ENCODE measurements at places on chromosomes 1 and 21.

DNA sequence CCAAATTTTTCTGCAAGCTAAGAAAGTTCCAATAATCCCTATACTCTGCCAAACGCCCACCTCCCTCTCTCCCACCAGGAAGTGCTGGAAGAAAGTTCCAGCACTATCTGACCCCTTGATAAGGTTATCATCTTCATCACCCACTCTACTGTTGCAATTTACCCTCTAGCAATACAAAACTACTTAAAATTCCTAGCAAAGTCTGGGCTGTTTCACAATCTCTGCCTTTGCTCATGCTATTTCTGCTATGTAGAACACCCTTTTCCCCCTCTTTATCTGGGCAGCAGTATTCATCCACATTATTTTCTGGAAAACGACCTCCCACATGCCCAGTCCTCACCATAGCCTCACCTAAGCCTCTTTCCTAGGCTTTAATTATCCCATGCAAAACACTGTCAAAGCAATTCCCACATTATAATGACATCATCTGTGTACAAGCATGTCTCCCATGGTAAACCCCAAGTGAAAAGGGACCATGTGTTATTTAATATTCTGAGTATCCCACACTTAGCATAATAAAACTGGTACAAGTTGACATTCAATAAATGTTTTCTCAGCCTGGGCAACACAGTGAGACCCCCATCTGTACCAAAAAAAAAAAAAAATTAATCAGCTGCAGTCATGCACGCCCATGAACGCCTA lies 12.0 kb downstream of the F11R start:
- DNase-seq = no peak

GRCh38 chr1:113178522-113178921 lies 105.5 kb downstream of the LRIG2 start:
- no peak for DNase-seq

DNA sequence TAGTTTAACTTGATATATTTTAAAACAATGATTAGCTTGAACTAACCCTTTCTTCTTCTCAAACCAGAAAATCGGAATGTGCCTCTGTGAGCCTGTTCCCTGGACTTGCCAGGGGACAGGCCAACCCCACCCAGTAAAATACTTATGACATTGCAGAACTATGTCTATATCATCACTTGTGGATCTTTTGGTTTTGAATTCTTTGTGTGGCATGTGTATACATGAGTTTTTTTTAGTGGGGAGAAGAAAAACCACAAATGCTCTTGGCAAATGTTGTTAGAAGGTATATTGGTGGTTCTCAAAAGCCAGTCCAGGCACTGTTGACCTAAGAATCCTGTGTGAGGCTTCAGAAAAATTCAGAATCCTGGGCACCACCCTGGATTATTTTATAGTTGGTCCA lies 347.4 kb downstream of the SIPA1L2 start:
- DNase-seq = no peak

- DNase-seq = no peak
These were observed 2.1 kb upstream of the RAP1GAP start for GRCh38 chr1:21670956-21671902.

GRCh38 chr21:29233611-29234540 lies 64.8 kb upstream of the BACH1 start:
- DNase-seq = no peak

Data from H54 (cell line).